ENCODE measurements at places on chromosomes 5 and 9. TPM values are rescaled to one million over a fixed set of nuclear protein-coding genes. Genes with fewer than 3 reads are reported as not detected.

SV2C gene
- total RNA-seq = not detected

DNA sequence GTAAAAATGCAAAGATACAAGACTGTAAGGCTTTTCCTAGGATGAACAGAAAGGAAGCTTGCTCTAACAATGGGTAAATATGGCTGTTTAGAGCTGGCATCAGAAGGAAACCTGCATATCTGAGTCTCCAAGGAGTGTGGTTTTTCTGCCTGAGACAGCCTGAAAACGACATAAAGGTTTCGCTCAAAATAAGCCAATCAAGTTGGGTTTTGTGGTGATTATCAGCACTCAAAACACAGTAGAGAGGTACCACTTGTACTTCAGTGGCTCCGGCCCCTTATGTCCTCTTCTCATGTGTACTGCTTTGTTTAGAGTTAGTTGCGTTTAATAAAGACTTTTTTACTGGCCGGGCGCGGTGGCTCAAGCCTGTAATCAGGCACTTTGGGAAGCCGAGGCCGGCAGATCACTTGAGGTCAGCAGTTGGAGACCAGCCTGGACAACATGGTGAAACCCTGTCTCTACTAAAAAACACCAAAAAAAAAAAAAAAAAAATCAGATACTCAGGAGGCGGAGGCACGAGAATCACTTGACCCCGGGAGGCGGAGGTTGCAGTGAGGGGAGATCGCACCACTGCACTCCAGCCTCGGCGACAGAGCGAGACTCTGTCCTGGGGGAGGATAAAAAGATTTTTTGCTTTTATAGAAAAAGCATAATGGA, 39.4 kb downstream of the KLF9 start:
- no peak for DNase-seq

MACIR gene
- total RNA-seq = 3.9 TPM

GRCh38 chr5:36887532-36887931, 11.0 kb downstream of the NIPBL start:
- no peak for DNase-seq

DNA sequence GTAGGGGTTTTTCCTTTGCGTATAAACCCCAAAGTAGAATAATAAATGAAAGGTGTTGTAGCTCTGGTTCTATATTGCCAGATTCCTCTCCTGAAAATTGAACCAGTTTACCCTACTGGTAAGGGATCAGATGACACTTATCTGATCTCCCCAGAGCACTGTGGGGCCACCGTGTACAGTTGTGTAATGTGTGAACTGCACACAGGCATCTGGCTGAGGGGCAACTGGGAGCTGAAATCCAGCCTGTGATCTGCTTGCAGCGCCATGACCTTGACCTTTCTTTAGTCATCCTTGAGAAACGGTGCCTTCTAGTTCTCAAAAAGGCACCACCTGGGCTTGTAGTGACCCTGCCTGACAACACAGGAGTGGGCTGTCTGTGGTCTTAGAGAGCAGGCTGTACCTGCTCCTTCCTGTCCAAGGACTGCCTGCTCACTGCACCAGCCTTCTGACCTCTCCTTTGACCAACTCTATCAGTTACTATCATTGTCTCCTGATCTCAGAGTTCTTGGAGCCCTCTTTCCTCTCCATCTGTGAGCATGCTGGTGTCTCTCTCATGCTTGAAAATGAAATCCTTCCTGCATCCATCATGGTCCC, 40.2 kb downstream of the PDE6A start:
- no peak for DNase-seq

DNA sequence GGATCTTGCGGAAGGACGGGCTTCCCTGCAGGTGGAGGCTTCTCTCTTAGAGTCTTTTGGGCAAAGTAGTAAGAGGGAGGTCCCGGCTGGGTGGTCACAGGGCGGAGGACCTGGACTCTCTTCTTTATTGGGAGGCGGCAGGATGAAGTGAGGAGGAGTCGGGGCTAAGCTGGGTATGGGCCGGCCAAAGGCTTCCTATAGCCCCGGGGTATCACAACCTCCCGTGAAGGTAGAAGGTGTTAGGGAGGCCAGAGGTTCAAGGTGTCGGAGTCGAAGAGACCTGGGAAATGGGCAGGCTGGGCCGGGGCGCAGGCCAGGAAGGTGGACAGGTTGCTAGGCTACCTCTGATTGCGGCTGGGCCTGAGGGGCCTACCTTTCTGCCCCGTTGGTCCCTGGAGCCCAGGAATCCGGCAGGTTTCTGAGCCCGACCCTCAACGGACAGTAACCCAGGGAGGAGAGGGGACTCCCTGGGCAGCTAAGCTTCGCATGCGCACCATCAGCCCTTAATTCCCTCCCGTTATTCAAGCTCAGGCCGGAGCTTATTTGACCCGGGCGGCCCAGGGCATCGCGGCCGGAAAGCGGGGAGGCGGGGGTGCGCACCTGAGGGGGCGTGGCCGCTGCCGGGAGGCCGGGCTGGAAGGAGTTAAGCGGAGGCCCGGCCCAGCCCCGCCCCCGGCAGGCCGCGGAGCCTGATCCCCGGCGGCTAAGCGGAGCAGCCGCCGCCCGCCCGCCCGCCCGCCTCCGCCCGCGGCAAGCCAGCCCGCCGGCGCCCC, at the start of gene TESK1:
Gene TESK1, plus strand, starts transcription at position 685 of the 773 bp plus-strand sequence. CDS start 358 bp downstream, outside the sequence.
- peak; percentile 86 for DNase-seq

GRCh38 chr5:57215629-57216195, 41.9 kb downstream of the GPBP1 start:
- DNase-seq = no peak

LOX gene
- 3.1 TPM for total RNA-seq
